ENCODE measurements at places on chromosomes 11 and 22. TPM values are rescaled to one million over a fixed set of nuclear protein-coding genes. Genes with fewer than 3 reads are reported as not detected.

The FOSL1 gene
- total RNA-seq: 3.4 TPM

The PLAAT4 gene
- total RNA-seq: 210 TPM

The TSKU gene
- not detected for total RNA-seq

The IGLL1 gene
- total RNA-seq: not detected

The NPAS4 gene
- total RNA-seq: not detected

The SLC15A3 gene
- total RNA-seq: 26.5 TPM

The MRGPRX3 gene
- total RNA-seq: not detected

The UPK2 gene
- not detected for total RNA-seq

The SMIM35 gene
- 0.68 TPM for total RNA-seq

The CEP57 gene
- 64.9 TPM for total RNA-seq

The RPLP2 gene
- total RNA-seq: 1,534 TPM

The FBXO7 gene
- 173 TPM for total RNA-seq

The APOBEC3F gene
- 30.1 TPM for total RNA-seq

The OR10D3 gene
- not detected for total RNA-seq

The GRIK4 gene
- 21.9 TPM for total RNA-seq

The EMID1 gene
- total RNA-seq: 0.65 TPM

The MPST gene
- 22.9 TPM for total RNA-seq

The RBM4 gene
- total RNA-seq: 241 TPM

The TNNT3 gene
- total RNA-seq: 15.8 TPM

The DDI1 gene
- total RNA-seq: not detected

The GAB2 gene
- 4.3 TPM for total RNA-seq

The OR8D1 gene
- total RNA-seq: not detected

The PNPLA5 gene
- not detected for total RNA-seq

The PRSS23 gene
- total RNA-seq: 96.5 TPM

The VSIG2 gene
- total RNA-seq: not detected

The DSCAML1 gene
- total RNA-seq: not detected

The GLYATL2 gene
- not detected for total RNA-seq

The RNF214 gene
- 17.3 TPM for total RNA-seq

The GLB1L2 gene
- total RNA-seq: 0.57 TPM

The OR10A4 gene
- total RNA-seq: not detected

The LMO2 gene
- total RNA-seq: 2.8 TPM

The HTR3A gene
- not detected for total RNA-seq

The TCN2 gene
- 0.42 TPM for total RNA-seq

The DRD4 gene
- 0.61 TPM for total RNA-seq

The OR8G5 gene
- not detected for total RNA-seq

The FOLH1 gene
- total RNA-seq: not detected

The FAM111B gene
- total RNA-seq: 1.9 TPM

The SLC6A5 gene
- not detected for total RNA-seq

The DRICH1 gene
- total RNA-seq: 2.3 TPM

The NF2 gene
- 39.6 TPM for total RNA-seq

The ROM1 gene
- 3.9 TPM for total RNA-seq

The RIMBP3C gene
- total RNA-seq: 0.35 TPM

The SLC37A4 gene
- 4.6 TPM for total RNA-seq

The NNMT gene
- total RNA-seq: 1.8 TPM

The CYB5R2 gene
- 1.2 TPM for total RNA-seq

The PYGM gene
- 6.1 TPM for total RNA-seq

The OR10AG1 gene
- total RNA-seq: not detected

The FADS2 gene
- total RNA-seq: 34.4 TPM

The CRYBB3 gene
- total RNA-seq: not detected

The GRK2 gene
- total RNA-seq: 482 TPM

The C1QTNF5 gene
- total RNA-seq: not detected

The SCT gene
- total RNA-seq: not detected
